ENCODE measurements at places on chromosomes 7 and 10. TPM values are rescaled to one million over a fixed set of nuclear protein-coding genes. Genes with fewer than 3 reads are reported as not detected.

Gene KNDC1
- 0.62 TPM for total RNA-seq

Gene CRPPA
- total RNA-seq: 4.3 TPM

Gene ANKIB1
- 36.7 TPM for total RNA-seq

Gene UCMA
- not detected for total RNA-seq

Gene LIPK
- not detected for total RNA-seq

Gene LRRC61
- total RNA-seq: 25.1 TPM

Gene CFAP43
- 0.45 TPM for total RNA-seq

Gene CALCR
- 0.27 TPM for total RNA-seq

Gene LHFPL3
- total RNA-seq: not detected

Gene SPDYE2
- total RNA-seq: not detected

Gene HOXA11
- not detected for total RNA-seq

Gene PNLIPRP2
- not detected for total RNA-seq

Gene NPFFR1
- under 0.01 TPM for total RNA-seq

Gene PDE6C
- total RNA-seq: not detected

Gene ATP5F1C
- total RNA-seq: 296 TPM

Gene NEUROG3
- total RNA-seq: 0.54 TPM

Gene NEUROD6
- total RNA-seq: not detected

Gene CD36
- total RNA-seq: 70.8 TPM

Gene VWDE
- 0.13 TPM for total RNA-seq

Measured in gastroesophageal sphincter (tissue), 4 donors.